IPS DF 6.9 (cell line): ENCODE measurements at places on chromosomes 5 and 9.

GRCh38 chr5:2166306-2166978 lies 283.7 kb upstream of the IRX4 start:
- H3K27ac ChIP-seq: no peak overlapping the region
- peaks cover 10% of the 10 kb centered on the region for H3K4me1 ChIP-seq
- no peak for DNase-seq
- H3K36me3 ChIP-seq: no peaks in the 10 kb centered on the region
- no peaks in the 10 kb centered on the region for H3K27me3 ChIP-seq

DNA sequence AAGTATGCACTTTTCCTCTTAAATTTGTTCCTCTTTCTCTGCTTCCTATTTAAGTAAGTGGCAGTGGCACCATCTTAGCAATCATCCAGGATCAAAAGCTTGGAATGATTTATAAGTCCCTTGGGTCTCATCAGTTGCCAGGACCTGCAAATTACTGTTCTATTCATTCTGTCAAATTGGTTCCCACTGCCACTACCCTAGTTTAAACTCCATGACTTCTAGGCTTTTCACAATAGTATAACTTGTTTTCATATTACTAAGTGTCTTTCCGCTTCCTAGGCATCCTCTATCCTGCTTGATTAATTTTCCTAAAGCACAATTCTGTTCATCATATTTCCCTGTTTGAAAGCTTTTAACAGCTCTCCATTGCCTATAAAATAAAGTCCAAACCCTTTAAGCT lies 363.9 kb upstream of the MEF2C start:
- DNase-seq: no peak
- H3K36me3 ChIP-seq: no peaks in the 10 kb centered on the region
- no peak overlapping the region for H3K4me3 ChIP-seq

GRCh38 chr9:117028103-117028858 lies 341.2 kb downstream of the TRIM32 start:
- no peak overlapping the region for H3K4me3 ChIP-seq
- DNase-seq: no peak
- H3K27me3 ChIP-seq: no peaks in the 10 kb centered on the region
- no peaks in the 10 kb centered on the region for H3K36me3 ChIP-seq
- H3K27ac ChIP-seq: no peak overlapping the region
- no peaks in the 10 kb centered on the region for H3K4me1 ChIP-seq

DNA sequence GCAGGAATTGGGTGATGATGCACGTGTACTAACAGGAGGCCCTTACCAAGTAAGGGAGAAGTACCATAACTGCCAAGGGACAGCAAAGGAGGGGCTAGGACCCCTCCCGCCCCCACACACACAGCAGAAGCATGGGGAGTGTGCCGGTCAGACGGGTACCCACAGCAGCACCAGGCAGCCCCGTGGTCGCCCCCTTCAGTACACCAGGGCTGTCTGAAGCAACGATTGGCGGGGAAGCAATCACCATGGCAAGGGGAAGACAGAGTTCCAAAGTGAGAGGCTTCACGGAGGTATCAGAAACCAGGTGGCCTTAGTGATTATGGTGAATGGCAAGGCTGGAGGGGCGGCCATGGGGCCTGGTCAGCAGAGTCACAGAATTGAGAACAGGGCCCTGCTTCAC lies 72.2 kb downstream of the CAMSAP1 start:
- H3K36me3 ChIP-seq: no peaks in the 10 kb centered on the region

DNA sequence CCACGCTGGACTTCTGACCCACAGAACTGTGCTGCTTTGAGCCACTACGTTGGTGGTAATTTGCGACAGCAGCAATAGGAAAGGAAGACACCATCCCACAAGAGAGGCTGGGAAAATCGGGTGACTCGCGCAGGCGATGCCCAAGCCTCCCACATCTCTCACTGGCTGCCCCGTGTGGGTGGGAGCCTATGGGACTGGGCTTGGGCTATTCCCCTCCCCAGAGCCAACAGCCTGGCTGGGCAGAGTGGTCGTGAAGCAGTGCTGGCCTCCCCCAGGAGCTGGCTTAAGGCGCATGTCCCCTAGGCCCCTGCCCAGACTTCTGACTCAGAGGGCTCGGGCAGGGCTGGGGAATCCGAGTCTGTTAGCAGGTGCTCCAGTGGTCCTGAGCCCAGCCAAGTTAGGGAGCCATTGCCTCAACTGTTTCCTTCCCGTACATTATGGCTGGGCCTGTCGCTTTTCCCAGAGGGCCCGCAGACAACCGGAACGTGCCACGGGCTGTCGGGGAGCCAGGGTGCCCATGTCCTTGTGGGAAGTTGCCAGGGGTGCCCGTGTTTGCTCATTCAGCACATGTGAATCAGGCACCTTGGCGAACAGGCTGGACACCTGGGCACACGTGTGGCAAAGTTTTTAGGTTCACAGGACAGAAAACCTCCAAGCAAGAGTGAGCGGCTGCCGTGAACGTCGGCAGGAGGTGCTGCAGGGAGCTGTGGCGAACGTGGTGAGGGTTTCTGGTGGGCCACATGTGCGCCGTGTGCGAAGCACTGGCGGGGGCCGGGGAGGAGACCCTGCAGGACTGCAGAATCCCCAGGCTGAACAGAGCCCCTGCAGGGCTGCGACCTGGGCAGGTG lies 7.0 kb upstream of the RASGEF1C start:
- no peak for DNase-seq
- H3K36me3 ChIP-seq: no peaks in the 10 kb centered on the region
- H3K4me3 ChIP-seq: no peak overlapping the region
- H3K4me1 ChIP-seq: no peaks in the 10 kb centered on the region
- no peaks in the 10 kb centered on the region for H3K27me3 ChIP-seq
- H3K27ac ChIP-seq: no peak overlapping the region
